Right ventricle myocardium inferior (tissue), 1 donor: ENCODE measurements at places on chromosomes 12 and 14. TPM values are rescaled to one million over a fixed set of nuclear protein-coding genes. Genes with fewer than 3 reads are reported as not detected.

GRCh38 chr14:33505266-33505962 lies 445.5 kb downstream of the EGLN3 start:
- DNase-seq, result no peak

DNA sequence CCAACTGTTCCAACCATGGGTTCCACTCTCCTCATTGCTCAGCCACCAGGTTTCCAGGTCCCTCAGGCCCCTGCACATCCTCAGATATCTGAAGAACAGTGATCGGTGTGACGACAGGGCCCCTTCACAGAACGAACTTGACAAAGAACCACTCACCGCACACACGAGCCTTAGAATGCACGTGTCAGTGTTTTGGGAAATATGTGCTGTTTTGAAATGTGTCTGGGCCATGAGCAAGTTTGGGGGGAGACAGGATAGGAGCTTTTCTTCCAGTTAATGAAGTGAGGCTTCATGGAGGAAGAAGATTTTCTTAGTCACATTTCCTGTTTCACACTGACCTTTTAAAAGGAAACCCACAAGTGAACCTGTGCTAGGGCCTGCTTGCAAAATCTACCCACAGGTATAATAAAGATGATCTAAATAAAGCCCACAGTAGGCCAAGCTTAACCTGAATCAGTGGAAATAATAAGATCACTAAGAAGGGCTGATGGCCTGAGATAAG lies 58.6 kb downstream of the ZFP36L1 start:
- DNase-seq, result no peak

MFAP5 gene
- 56.0 TPM for total RNA-seq

DYRK2 gene
- total RNA-seq, result 51.2 TPM
